ENCODE measurements at places on chromosomes 5 and 9.

DNA sequence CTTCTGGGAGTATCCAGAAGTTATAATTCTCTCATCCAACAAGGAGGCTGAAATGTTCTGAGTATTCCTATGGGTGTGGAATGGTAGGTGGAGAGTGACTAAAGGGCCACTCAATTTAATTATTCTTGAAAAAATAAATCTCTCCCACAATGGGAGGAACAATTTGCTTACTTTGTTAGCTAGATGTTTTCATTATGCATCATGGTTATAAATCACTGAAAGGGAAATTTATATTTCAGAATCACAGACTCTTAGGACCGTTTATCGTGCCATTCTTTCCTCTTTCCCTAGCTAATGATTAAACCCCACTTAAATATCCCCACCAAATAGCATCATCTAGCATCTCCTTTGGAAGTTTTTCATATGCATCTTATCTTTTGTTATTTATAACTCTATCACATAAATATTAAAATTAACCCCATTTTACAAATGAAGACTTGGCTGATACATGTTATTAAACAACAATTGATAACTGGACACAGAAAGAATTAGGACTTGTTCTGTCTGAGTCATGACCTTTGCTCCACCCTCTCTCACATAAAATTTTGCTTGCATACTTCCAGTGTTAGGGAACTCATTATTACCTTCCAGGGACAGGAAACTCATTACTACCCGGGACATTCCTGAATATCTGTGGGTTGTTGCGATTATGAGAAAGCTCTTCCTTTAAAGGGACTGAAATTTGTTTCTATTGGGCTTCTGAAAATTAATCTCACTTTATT is 94.9 kb upstream of the NMUR2 start:
- no peak for DNase-seq

DNA sequence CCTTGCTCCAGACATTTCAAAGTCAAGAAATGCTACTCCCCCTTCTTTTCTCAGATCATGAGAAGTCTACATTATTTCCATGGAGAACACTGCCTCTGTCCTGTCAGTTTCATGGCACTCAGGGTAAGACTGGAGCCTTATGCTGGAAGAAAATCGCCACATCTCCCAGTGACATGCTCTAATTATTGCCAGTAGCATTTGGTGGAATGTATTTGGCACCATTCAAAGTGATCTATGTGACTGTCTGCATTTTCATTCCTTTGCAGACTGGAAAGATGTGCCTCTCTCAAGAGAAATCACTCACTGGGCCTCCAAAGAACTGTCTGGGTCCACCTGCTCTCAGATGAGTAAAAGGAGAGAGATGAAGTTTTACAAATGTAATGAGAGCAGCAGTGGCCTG is 840 bp upstream of the PLCXD3 start:
- DNase-seq: no peak

DNA sequence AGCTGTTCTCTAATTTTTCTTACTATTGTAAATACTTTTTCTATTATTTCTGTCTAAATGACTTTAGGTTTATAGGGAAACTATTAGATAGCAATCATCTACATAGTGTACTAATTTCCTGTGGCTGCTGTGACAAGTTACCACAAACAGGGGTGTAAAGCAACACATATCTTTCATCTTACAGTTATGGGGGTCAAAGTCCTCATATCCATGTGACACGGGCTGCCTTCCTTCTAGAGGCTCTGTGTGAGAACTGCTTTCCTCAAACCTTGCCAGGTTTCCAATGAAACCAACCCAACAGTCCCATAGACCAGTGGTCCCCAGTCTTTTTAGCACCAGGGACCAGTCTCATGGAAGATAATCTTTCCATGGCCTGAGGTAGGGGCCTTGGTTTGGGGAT is 189.1 kb downstream of the ROR2 start:
- no peak for DNase-seq

- DNase-seq: no peak
These were observed 22.4 kb upstream of the KIF12 start for GRCh38 chr9:114121227-114122135.

DNA sequence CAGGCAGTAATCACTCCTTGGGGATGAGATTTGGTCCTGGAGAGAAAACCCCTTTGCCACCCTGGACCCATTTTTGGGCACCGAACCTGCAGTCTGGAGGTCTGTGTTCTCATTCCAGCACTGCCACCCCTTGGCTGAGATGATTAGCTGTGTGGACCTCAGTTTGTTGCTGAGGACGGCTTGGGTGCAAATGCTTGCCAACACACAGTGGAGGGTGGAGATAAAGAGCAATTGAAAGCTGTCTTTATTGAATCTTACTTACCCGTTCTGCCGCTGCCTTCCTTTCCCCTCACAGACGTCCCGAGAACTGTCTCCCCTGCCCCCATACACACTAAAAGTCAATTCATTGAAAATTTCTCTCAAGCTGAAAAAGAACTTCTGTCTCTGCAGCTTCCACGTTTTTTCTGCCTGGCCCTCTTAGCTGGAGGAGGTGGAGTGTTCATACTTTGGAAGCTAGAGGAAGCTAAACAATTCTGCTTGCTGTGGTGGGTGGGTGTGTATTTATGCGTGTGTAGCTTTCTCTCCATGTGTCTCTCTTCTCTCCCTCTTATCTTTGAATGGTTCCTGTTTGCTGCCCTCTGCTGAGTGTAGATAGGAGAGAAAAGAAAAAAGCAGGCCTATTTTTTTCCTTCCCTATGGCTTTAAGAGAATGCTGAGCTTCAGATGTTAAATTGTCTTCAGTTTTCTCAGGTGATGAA is 6.6 kb downstream of the GALNT10 start:
- no peak for DNase-seq

DNA sequence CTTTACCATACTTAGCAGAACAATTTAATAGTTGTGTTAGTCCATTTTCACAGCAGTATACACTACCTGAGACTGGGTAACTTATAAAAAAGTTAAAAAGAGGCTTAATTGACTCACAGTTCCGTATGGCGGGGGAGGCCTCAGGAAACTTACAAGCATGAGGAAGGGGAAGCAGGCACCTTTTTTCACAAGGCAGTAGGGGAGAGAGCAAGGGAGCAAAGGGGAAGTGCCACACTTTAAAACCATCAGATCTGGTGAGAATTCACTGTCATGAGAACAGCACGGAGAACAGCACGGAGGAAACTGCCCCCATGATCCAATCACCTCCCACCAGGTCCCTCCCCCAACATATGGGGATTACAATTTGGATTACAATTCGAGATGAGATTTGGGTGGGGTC is 269.9 kb downstream of the MTRR start:
- DNase-seq: no peak

DNA sequence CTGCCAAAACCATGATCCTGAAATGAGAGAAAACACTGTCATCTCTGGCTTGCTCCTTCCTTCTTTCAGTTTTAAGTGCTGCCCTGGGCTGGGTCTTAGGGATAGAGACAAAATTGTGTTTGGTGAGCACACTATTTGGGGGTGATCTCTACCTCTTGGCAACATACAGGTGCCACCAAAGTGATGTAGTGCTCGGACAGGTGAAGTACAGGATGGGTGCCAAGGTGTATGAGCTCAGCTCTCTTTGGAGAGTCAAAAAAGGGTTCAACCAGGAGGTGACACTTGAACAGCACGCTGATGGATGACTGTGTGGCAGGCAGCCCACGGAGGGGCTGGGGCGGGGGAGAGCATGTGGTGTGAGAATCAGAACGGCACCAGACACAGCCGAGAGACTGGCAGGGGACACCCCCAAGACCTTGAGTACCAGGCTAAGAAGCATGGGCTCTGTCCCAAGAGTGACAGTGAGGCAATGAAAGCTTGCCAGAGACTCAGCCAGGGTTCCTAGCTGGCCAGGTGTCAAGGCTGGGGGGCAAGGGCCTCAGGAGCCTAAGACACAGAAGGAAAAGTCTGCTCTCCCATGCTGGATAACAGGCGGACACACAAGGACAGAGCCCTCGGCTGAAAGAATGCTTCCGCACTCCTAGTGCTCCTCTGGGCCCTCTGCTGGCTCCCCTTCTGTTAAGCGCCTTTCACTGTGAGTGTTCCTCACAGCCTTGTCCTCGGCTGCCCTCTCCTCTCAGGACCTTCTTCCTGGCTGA is 2.5 kb downstream of the NHP2 start:
- DNase-seq: no peak

DNA sequence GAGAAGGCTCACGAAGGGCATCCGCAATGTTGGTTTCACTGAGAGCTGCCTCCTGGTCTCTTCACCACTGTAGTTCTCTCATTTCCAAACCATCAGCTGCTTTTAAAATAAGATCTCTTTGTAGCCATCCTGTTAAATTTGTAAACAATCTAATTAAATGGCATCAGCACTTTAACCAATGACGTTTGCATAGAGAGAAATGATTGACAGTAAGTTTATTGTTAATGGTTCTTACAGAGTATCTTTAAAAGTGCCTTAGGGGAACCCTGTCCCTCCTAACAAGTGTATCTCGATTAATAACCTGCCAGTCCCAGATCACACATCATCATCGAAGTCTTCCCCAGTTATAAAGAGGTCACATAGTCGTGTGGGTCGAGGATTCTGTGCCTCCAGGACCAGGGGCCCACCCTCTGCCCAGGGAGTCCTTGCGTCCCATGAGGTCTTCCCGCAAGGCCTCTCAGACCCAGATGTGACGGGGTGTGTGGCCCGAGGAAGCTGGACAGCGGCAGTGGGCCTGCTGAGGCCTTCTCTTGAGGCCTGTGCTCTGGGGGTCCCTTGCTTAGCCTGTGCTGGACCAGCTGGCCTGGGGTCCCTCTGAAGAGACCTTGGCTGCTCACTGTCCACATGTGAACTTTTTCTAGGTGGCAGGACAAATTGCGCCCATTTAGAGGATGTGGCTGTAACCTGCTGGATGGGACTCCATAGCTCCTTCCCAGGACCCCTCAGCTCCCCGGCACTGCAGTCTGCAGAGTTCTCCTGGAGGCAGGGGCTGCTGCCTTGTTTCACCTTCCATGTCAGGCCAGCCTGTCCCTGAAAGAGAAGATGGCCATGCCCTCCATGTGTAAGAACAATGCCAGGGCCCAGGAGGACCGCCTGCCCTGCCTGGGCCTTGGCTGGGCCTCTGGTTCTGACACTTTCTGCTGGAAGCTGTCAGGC is 16.6 kb downstream of the SQSTM1 start:
- DNase-seq: no peak

GRCh38 chr5:149609640-149610219 is 28.4 kb downstream of the ARHGEF37 start:
- no peak for DNase-seq

- no peak for DNase-seq
These were observed 13.8 kb downstream of the NAIP start for GRCh38 chr5:71011194-71011792.

DNA sequence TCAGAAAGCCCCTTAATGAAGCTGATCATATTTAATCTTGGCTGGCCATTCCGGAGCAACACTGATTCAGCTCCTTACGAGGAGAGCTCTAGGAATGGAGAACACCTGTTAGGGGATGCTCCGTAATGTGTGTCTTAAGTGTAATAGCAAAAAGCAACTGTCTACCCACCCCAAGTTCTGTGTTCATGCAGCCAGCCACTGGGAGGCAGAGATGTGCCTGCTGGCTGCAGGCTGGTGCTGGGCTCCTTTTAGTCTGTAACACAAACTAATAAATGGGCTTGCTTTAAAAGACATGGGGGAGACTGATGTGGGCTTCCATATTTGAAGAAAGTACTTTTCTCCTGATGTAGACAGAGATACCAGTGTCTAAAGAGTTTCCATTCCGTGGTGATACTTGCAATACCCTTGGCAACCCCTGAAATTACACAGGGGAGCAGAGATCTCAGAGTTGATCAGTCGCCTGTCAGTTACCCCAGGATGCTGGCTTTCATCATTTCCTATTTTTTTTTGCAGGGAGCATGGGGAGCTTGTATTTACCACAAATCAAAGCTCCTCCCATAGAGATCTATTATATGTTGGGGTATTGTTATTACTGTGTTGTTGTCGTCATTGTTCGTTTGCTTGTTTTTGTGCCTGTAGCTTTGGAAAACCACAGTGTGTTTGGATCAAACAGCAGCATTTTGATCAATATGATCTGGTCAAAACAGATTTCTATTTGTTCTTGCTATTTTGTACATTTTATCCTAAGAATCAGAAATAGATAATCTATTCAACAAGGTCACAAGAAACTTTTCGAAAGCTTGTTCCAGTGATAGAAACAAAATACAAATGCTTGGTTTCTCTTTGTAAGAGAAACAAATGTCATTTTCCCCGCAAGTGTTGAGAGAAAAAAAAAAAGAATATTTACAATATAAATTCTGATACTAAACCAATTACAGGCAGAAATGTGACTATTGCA is 65.8 kb downstream of the MTX3 start:
- no peak for DNase-seq

- no peak for DNase-seq
These were observed 43.1 kb downstream of the NDFIP1 start for GRCh38 chr5:142151436-142152383.

DNA sequence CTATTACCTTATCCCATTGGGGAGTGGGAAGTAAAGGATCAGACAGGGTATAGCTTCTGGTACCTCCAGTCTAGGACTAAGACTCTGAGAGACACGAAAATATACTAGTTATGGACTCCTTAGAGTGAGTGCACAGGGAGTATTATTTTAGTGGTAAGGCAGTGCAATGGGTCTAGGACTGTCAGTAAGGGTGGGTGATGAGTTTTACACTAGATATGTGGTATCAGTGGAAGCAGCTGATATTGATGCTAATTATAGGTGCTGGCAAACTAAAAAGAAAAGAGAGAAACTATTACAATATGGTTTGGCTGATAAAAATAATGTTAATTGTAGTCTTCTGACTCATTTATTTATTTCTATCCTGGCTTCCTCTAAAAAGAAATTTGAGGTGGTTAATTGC is 118.6 kb downstream of the UNC13B start:
- DNase-seq: no peak

DNA sequence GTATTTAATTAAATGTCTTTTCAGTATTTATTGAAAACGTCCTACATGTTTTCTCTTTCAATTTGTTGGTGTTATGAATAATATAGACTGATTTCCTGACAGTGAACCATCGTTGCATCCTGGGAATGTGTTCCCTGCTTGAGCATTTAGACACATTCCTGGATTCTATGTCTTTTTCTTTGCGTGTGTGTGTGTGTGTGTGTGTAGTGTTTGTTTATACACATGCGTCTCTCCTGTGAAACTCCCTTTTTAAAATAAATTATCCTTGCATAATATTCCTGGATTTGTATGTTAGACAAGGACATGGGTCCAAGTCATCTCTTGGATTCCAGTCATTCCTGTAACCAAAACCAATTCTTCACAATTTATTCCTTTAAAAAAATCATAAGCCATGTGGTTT is 153.4 kb downstream of the HSPA4 start:
- no peak for DNase-seq

Measured in occipital lobe (tissue), 3 donors.